ENCODE measurements at places on chromosomes 13 and 19.

- DNase-seq, result no peak
Measured at GRCh38 chr19:34838753-34839431, 65.9 kb upstream of the ZNF599 start.

- DNase-seq, result no peak
Measured at GRCh38 chr19:38715555-38715954, 28.7 kb downstream of the CAPN12 start.

DNA sequence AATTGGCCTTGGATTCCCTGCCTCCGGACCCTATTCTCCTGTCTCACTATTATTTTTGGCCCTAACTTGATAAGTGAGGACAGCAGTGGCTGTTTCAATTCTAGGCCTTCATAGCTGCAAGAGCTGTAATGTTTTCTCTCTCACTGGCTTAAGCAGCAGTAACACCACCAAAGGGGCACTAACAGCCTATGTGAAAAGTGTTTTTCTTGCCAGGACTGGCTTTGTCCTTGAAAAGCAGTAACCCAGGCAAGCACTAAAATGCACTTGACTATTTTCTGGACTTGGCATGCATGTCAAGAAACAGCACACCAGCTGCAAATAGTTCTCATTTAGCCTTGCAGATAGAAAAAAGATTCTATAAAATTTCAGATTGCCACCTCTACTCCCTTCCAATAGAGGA lies 9.3 kb upstream of the FBXL3 start:
- DNase-seq, result no peak

DNA sequence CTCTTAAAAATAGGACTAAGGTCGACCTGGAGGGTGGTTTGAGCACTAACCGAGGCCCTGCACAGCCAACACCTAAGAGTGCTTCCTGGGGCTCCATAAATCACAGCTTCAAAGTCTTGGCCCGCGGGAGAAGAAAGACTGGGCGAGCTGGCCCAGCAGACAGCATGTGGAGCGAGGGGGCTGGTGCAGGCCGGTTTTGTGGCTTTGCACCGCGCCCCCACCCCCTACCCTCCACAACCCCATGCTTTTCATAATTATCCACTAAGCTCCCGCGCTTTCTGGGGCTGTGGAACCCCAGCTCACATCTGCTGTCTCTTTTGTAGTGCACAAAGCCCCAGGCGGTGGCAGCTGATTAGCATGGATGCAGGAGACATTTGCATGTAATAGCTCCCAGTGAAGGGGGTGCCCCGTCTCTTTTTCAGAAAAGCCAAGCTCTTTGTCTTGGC lies 17.1 kb downstream of the CARM1 start:
- no peak for DNase-seq

DNA sequence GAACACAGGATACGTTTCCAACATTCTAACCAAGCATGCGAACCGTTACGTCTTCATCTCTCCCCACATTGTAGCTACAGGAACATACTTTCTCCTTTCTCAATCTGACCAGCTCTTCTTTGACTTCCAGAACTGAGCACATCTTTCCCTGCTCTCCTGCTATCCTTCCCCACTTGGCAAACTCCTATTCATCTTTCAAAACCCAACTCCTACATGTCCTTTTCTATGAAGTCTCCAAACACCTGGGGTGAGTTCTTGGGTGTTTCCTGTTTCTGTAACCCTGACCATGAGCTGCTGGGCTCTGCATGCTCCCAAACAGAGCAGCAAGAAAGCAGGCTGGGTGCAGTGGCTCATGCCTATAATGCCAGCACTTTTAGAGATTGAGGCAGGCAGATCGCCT lies 6.6 kb downstream of the ACER1 start:
- DNase-seq, result no peak

DNA sequence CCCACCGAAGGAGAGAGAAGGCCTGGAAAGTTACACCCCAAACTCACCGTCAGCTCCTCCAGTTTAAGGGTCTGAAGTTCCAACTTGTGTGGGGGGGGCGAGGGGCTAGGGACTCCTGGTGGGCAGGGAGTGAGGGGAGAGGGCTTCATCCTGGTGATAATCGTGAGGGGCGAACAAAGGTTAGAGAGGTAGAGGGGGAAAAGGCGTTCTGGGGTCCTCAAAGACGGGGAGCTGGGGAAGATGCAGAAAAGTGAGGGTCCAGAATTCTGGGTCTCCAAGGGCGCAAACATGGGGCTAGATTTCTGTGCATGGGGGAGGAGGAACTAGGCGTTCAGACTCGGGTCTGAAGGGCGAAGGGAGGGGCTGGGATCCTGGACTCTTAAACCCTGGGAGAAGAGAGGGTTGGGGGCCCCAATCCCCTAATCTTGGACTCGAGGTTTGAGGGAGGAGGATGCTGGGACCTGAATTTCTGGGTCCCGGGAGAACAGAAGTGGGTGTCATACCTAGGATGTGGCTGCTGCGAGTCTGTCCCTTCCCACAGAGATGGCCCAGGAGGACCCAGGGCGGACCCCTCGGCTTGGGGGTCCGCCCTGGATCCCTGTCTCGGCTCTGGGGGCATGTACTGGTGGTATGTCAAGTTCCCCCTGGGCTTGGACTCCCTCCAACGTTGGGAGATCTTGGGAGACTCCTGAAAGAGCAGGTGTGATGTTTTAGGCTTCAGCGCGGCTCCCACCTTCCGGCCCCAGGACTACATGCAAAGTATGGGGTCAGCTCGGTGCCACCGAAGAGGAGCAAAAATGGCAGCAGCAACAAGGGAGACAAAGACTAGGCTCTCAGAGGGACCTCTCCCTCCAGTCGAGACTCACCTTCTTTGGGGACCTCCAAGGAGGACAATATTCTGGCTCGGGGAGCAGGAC lies 4.5 kb downstream of the MAMSTR start:
- DNase-seq, result no peak

- no peak for DNase-seq
Measured at GRCh38 chr19:44741258-44741731, 7.2 kb upstream of the BCL3 start.

DNA sequence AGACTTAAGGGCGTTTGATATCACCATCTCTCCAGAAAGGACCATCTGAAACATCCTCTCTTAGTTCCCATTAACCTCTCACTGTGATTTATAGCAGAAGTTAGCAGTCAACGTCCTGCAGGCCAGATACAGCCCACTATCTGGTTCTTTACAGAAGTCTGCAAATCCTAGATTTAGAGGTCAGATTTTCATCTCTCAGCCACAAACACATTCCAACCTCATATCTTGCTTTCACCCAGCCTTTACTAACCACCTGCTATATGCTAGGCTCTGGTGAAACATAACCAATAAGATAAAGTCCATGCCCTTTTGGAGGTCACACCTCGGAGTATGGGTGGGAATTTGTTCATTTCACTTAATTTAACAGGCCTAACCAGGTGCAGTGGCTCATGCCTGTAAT lies 76.8 kb upstream of the CACNA1A start:
- DNase-seq, result no peak

GRCh38 chr13:47092202-47092601 lies 195.3 kb upstream of the HTR2A start:
- DNase-seq, result no peak

GRCh38 chr13:39282400-39282972 lies 244.2 kb downstream of the NHLRC3 start:
- DNase-seq, result no peak

DNA sequence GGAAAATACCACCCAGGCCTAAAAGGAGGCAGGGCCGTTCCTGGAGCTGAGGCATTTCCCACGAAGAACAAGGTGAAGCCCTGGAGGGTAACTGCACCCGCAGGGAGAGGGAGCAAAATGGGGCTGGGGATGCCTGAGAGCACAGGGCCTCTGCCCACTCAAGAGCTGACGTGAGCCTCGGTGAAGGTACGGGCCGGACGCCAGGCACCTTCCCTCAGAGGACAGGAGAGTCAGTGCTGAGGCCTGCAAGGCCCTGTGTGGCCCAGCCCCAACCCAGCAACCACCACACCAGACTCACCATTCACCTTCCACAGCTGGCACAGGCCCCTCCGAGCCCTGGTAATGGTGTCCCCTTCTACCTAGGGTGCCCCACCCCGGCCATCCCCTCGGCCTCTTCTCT lies 36.3 kb downstream of the DNMT1 start:
- no peak for DNase-seq

Data from activated CD8-positive, alpha-beta memory T cell treated with anti-CD3 and anti-CD28 coated beads for 1 hour (primary cell).